Cortex of kidney (tissue), 1 donor: ENCODE measurements at places on chromosomes 2 and 18.

GRCh38 chr2:20148923-20149702 is 75.8 kb downstream of the SDC1 start:
- no peak for DNase-seq

DNA sequence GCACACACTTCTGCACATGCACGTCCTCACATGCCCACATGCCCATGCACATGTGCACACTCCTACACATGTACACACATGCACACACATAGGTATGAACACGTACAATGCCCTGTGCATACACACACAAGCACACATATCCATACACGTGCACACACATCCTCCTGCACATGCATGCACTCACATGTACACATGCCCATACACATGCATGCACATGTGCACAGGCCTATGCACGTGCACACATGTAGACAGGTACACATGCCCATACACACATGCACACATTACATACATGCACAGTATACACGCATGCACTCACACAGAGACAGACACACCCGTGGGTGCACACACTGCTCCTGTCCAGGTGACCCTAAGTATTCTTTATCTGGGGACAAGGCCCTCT is 34.3 kb downstream of the GPC1 start:
- DNase-seq = no peak

GRCh38 chr2:150230616-150231015 is 256.9 kb downstream of the RND3 start:
- DNase-seq = no peak

DNA sequence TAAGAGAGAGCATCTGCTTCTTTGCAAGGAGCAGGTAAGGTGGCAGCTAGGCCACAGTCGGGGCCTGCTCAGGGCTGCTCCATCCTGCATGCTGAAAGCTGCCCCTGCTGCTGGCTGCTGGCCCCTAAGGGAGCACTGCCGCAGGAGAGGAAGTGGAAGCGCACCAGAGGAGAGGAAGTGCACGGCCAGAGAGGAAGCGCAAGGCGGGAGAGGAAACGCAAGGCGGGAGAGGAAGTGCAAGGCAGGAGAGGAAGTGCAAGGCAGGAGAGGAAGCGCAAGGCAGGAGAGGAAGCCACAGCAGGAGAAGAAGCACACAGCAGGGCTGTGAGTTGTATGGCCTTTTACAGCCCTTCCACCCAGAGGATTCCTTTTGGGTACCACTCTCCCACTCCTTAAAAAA is 539.0 kb upstream of the TNP1 start:
- DNase-seq = no peak

GRCh38 chr2:65130664-65131175 is 814 bp upstream of the RAB1A start:
- no peak for DNase-seq

GRCh38 chr2:236768393-236769140 is 198.9 kb downstream of the ACKR3 start:
- DNase-seq = no peak
